ENCODE measurements at places on chromosomes 4 and X.

GRCh38 chr4:99921174-99921573 lies 25.2 kb downstream of the DNAJB14 start:
- DNase-seq: no peak

GRCh38 chrX:23435575-23435974 lies 100.9 kb downstream of the PTCHD1 start:
- DNase-seq: no peak

DNA sequence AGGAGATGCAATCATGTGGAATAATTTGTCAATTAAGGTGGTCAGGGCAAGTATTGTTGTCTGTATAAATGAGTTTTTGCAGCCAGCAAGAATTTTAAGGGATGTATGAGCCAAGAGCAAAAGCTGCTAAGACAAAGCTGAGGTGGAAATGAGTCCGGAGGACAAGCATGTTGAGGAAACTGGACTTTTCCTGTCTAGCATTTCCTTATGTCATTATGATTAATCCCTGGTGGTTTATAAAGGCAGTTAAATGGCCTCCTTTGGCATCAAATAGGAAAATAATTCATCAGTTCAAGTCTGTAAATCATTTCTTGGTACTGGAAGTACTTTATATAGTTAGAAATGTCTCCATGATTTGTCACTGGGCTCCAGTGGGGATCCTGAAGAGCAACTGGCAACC lies 61.6 kb upstream of the TEX13A start:
- no peak for DNase-seq

DNA sequence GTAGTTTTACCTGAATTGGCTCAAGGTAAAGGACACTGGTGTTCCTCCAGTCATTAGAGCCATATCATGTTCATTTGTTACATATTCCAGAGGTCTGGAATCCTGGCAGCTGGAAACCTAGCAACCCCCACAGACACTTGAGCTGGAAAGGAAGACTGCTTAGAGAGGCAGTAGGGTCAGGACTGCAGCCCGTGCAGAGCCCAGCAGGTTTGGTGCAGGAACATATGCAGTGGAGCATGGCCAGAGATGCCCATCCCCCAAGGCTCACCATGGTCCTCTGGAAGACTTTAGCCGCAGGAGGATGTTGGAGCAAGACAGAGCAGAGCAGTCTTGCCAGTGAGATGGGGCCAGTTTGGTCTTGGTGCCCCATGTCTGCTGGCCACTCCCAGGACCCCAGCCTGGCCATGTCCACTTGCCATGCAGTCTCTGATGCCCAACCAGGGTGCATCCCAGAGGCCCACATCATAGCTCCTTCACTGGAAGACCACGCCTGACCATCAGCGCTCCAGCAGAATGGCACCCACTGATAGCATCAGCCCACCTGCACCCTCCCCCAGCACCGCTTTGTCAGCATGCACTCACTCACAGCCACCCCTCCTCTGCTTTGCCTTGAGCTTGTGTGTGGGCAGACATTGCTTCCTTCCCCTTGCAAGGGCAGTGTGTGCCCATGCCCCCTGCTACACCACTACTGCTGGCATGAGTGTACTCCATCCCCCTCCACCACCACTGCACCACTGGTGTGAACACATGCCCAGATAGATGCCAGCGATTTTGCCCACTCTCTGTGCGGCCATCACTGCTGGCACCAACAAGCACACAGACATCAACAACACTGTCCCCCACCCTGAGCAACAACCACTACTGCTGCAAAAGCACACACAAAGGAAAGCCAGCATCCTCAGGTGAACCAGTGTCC lies 190.3 kb upstream of the SPOCK3 start:
- DNase-seq: no peak

- DNase-seq: no peak
Observed at GRCh38 chrX:8748855-8749254, 16.9 kb upstream of the ANOS1 start.

DNA sequence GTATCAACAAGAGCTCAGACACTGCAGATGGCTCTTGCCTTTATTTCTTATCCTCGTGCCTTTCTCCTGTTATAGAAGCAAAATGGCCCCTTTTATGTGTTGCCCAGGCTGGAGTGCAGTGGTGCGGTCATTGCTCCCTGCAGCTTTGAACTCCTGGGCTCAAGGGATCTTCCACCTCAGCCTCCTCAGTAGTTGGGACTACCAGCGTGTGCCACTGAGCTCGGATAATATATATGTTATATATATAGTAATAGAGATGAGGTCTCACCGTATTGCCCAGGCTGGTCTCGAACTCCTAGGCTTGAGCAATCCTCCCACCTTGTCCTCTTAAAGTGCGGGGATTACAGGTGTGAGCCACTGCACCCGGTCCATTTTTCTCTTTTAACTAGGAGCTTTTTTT lies 79.7 kb downstream of the TMEM131L start:
- no peak for DNase-seq

- no peak for DNase-seq
Observed at GRCh38 chrX:136170139-136170800, 22.9 kb downstream of the FHL1 start.

GRCh38 chrX:30343206-30343605 lies 34.0 kb upstream of the NR0B1 start:
- DNase-seq: no peak

DNA sequence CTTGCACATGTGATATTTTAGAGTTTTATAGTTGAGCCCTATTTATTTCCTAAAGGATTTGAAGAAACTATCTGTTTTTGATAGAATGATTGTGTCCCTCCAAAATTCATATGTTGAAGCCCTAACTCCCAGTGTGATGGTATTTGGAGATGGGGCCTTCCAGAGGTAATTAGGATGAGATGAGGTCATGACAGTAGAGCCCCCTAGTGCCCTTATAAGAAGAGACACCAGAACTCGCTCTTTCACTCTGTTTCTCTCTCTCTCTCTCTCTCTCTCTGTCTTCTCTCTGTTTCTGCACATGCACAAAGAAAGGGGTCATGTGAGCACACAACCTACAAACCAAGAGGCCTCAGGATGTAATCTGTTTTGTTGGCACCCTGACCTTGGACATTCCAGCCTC lies 921.9 kb upstream of the DIAPH2 start:
- DNase-seq: no peak

DNA sequence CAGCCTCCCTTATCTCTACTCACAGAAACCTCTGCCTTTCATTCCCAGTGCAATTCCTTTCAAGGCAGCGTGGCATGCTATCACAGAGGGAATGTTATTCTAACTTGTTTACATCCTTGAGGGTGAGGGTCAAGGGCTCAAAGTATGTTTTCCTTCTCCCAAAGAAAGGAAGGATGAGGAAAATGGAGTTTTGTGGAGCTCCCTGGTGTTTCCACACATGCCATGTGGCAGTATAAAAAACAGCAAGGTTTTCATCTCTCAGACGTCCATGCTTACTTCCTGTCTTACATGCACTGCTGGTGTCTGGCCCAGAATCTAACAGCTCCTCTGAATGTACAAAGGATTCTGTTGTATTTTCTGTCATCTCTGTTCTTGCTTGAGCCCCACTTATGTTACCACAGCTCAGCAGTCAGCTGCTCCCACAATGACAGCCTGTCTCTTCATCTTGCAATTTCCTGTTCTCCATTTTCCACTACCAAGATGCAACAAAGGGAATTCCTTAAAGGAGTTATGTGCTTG lies 128.0 kb downstream of the SNCA start:
- no peak for DNase-seq

DNA sequence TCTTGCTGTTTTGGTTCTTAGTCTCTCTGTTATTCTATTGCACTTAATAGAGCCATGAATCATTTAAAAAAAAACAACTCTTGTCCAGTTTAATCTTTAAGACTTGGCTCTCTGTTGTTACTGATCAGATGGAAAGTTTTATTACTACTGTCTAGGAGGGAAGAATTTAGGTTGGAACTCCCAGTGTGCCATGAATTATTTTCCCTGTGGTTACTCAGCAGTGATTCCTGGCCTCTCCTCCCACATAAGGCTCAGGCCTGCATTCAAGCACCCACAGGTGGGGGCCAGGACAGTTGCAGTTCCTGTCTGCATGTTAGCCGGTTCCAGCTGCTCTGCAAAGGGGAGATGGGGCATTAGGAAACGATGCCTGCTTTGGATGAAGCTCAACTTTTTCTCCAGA lies 29.8 kb upstream of the ESX1 start:
- no peak for DNase-seq

- DNase-seq: no peak
Observed at GRCh38 chrX:107442914-107443527, 6.4 kb upstream of the FRMPD3 start.

DNA sequence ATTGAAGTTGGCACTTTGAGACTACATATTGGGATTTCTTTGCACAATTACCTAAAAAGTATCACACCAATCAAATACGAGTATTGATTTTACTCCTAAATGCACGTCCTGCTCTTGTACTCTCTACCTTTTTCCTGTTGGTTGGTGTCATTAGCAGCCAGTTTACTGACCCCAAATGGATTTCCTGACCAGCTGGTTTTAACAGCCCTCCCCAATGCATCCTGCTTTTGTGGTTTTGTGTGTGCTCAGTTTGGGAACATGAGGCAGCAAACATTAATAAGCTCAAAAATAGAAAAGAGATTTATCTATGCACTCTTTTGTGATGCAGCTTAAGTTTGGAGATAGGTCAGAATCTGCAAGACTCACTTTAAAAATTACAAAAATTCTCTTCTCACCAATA lies 230.3 kb downstream of the MAPK10 start:
- no peak for DNase-seq

GRCh38 chr4:165288226-165288625 lies 39.2 kb upstream of the MSMO1 start:
- DNase-seq: no peak

- DNase-seq: no peak
Observed at GRCh38 chr4:145639186-145639698, 20.1 kb downstream of the MMAA start.

- DNase-seq: no peak
Observed at GRCh38 chr4:121253961-121254360, 89.8 kb upstream of the TNIP3 start.

GRCh38 chrX:150730719-150731118 lies 37.5 kb downstream of the MTMR1 start:
- DNase-seq: no peak

GRCh38 chrX:148380650-148381561 lies 119.5 kb upstream of the AFF2 start:
- no peak for DNase-seq

DNA sequence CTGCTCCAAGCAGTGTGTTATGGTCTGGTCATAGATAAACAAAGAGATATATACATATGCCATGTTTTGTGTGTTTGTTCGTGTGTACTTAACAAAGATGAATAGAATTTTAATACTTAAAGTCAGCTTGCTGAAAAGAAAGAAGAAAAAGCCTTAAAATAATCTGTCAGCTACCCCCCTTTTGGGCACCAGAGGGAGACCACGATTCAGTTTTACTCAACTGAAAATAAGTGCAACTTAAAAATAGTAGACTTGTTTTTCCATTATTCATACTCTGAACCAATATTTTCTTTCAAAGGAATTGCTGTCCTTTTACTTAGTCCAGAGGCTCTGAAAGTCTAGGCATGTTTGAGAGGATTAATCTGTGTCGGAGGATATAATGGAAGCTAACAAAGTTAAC lies 181.7 kb upstream of the AGTR2 start:
- no peak for DNase-seq

DNA sequence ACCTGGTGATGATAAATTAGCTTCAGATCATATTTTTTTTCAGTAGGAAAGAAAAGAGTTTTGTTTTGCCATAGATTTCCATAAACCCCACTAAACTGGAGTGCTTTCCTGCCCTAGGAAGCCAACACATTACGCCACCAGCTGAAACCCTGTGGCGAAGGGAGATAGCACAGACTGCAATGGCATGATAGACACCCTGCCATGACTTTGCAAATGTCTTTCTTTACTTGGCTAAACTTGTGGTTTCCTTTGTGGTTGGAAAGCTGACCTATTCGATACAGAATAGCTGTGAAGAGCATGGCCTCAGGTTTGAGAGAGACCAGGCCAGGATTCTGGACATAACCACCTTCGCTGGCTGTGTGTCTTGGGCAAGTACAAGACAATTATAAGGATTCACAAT lies 19.1 kb downstream of the MFAP3L start:
- no peak for DNase-seq

GRCh38 chr4:127049526-127049925 lies 583.2 kb upstream of the INTU start:
- DNase-seq: no peak

GRCh38 chr4:119099227-119099810 lies 36.3 kb upstream of the MYOZ2 start:
- DNase-seq: no peak

DNA sequence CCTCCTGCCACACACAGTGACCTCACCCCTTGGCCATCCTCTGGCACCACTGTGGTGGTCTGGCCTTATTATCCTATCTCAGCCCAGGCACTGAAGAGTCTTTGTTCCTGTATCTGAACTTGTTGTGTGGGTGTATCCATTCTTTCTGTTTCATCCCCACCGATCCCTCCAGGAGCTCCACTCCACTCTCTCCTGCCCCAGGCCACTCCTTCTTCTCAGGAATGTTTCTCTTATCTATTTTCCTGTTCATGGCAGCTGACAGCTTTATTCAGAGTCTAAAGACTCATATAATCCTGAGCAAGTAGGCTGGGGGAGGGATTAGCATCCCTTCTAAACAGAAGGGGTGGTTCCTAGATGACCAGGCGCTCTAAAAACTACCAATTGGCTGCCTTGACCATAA lies 150.0 kb downstream of the ANAPC10 start:
- no peak for DNase-seq

DNA sequence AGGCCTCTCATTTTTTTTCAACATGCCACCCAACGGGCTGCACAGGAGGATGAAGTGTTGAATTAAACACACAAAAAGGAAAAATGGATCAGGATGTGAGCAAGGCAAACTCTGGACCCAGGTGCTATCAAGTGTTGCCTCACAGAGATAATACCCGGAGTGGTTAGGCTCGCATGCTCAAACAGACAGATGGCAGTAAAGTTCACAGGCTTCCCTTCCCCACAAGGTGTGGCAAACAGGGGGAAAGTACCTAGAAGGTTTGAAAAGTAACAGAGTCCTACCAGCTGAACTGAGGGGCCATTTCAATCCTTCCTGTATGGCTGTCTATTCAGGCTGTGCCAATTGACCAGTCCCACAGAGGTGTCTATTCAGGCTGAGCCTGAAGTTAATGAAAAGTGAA lies 123.9 kb upstream of the GC start:
- no peak for DNase-seq

DNA sequence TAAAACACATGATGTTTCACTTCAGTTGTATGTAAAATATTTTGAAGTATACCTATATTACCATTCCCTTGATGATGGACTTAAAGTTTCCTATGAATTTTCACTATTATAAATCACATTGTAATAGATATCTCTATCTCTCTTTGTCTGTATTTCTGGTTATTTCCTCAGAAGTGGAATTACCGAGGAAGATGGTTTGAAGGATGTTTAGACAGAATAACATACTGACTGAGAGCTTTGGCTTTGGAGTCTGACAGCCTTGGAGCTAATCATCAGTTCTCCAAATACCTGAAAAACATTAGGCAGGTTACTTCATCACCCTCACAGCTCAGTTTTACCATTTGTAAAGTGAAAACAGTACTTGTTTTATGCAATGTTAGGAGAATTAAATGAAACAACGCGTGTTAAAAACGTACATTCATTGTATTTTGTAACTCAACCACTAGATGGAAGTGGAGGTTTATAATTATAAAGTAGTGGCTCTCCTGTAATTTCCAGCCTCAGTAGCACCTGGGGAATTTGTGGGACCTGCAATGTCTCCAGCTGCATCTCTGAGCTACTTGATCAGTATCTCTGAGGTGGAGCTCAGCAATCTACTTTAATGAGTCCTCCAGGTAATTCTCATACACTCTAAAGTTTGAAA lies 14.3 kb downstream of the JCHAIN start:
- no peak for DNase-seq
